ENCODE measurements at places on chromosomes 13 and 19.

DNA sequence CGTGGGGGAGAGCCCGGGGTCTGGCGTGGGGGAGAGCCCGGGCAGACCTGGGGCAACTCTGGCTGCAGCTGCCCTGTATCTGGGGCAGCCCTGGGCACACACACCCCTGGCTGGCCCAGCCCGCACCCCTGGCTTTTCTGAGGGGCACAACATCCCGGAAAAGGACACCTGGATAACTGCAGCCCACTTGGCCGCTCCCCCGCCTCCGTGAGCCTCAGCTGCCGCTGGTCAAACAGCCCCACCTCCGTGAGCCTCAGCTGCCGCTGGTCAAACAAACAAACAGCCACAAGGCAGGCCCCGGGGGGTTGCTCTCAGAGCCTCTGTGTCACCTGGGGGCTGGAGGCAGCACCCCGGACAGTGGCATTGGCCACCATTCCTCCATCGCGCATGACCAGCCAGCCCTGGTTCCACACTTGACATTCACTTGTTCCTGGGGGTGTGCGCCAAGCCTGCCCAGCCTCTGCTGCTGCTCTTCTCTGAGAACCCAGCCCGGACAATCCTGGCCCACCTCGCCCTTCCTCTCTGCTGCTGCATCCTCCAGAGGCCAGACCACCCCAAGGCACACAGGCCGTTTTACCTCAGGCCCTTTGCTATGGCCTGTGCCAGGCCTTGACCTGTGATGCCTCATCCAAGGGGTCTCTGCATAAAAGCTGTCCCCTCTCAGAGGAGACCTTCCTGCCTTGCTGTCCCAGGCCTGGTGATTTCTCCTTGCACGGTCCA lies 19.9 kb downstream of the CEBPG start:
- DNase-seq, result no peak

DNA sequence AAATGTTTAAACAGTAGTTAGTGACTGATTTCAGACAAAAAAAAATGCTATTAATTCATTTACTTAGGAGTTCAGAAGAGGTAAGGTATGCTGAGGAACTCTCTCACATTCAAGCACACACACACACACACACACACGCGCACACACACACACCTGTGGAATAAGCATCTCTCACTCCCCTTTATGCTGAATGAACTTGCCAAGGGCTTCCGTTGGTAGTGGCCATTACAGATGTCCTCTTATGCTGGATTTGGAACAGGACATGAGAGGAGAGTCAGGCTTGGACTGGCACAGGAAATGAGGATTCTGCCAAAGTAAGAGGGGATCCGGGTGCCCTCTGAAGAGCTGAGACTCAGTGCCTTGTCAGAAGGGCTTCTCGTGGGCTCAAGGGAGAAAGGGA lies 463.4 kb upstream of the MIR17HG start:
- DNase-seq, result no peak

- DNase-seq, result peak; percentile 17
These were observed 62.1 kb downstream of the DGKH start for GRCh38 chr13:42110410-42111155.

DNA sequence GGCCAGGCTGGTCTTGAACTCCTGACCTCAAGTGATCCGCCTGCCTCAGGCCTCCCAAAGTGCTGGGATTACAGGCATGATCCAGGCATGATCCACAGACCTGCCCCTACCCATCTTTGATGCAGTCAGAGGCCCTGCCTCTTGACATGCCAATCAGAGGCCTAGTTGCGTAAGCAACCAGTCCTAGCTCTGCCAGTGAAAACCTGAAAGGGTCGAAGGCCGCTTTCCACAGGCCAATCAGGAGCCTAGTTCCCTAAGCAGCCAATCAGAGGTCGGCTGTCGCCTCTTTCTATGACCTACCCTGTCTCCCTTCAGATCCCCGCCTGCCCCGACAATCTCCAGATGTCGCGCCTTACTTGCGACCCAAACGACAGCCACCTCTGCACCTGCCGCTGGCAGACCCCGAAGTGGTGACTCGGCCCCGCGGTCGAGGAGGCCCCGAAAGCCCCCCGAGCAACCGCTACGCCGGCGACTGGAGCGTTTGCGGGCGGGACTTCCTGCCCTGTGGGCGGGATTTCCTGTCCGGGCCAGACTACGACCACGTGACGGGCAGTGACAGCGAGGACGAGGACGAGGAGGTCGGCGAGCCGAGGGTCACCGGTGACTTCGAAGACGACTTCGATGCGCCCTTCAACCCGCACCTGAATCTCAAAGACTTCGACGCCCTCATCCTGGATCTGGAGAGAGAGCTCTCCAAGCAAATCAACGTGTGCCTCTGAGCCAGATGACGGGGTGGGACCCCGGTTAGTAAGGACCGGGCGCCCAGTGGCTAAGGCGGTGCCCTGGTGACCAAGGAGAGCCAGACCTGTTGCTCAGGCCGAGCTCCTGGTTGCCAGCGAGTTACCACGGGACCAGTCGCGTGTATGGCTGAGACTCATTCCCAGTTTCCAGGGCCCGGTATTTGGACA lies 6.3 kb downstream of the SYDE1 start:
- DNase-seq, result no peak

DNA sequence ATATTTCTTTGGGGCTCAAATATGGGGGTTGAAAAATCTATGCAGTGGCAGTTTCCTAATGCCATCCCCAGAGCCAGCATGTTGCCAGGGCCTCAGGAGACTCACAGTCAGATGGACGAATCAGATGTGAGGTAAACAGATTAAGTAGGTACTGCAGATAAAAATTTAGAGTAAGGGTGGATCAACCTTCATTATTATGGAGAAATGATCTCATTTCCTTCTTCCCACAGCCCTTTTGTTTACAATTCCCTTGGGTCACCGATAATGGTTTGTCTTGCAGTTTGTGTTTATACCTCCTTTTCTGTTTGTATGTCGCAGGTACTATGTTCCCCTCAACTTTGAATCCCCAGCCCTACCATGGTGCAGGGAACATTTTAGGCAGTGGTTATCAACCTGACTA lies 20.0 kb downstream of the DIAPH3 start:
- DNase-seq, result no peak

GRCh38 chr19:12786141-12786870 lies 5.0 kb upstream of the JUNB start:
- DNase-seq, result no peak

- DNase-seq, result no peak
These were observed 766.2 kb downstream of the PCDH17 start for GRCh38 chr13:58397596-58398387.

- DNase-seq, result no peak
These were observed 35.3 kb downstream of the FPR3 start for GRCh38 chr19:51830274-51830673.

GRCh38 chr19:6864325-6864940 lies 22.9 kb upstream of the ADGRE1 start:
- DNase-seq, result no peak

DNA sequence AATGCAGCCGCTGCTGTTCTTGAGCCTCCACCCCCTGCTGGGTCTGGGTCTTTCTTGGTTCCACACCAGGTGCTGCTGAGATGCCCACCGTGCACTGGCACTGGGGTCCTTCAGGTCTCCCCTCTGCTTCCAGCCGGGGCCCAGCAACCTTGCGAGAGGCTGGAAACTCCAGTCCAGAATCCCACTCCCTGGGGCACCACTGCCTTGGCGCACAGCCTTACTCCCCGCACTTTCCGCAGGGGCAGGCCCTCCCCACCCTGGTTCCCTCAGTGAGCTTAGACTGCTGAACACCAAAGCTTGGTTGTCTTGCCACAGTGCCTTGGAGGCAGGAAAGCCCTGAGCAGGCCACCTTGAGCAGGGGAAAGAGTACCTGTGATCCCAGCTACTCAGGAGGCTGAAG lies 60.0 kb downstream of the ANKRD10 start:
- DNase-seq, result no peak

DNA sequence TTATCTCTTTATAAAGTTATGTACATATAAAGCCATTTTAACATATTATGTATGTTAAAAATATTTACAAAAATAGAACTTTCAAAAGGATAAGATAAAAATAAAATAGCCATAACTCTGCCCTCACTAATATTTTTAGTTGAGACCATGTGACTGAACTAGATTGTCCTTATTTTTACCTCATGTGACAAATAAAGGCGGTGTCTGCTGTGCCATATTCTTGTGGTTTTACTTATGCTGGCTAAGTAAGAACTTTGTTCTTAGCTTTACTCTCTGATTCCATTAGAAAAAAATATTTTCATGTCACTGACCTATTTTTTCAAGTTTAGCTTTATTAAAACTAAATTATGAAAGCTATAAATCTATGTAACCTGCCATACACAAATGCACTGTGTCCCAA lies 135.6 kb upstream of the TSC22D1 start:
- DNase-seq, result no peak

GRCh38 chr19:42130254-42130573 lies 2.0 kb downstream of the POU2F2 start:
- no peak for DNase-seq

Data from T-helper 9 cell (primary cell).